H7 (cell line): ENCODE measurements at places on chromosomes 1 and 21. TPM values are rescaled to one million over a fixed set of nuclear protein-coding genes. Genes with fewer than 3 reads are reported as not detected.
A peak's percentile ranks its signal among the peaks of the same experiment; 100 is the strongest.

The ZSWIM5 gene
- 3.3 and 4.7 TPM in 2 replicates for total RNA-seq

The TRAPPC3 gene
- 97.3 and 111 TPM in 2 replicates for total RNA-seq

The G0S2 gene
- total RNA-seq: 0.48 and 0.74 TPM in 2 replicates

The CFAP126 gene
- not detected in 2 replicates for total RNA-seq

The ZFP69B gene
- total RNA-seq: 4.0 and 7.2 TPM in 2 replicates

DNA sequence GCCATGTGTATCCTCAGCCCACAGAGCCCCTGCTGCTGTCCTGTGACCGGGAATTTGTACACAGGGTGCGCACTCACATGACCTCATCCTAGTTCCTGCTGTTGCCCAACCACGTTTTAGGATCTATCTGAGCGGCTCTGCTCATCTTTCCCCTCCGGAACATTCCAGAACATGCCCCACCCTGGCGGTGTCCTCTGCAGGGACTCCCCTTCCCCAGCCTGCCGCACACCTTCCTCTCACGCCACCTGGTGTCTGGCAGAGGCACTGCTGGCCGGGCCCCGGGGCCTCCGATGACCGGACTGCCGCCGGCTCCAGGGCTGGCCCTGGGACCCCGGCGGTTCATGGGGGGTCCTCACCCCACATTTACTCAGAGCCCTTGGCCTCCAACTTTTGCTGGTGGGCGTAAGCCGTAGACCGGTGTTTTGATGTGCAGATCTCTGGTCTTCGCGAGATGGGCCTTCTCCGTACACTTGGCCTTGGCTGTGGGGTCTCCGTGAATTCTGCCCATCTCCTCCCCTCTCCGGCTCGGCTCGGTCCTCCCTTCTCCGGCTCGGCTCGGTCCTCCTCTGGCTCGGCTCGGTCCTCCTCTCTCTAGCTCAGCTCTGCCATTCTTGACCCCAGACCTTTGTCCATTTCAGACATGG is 29.5 kb downstream of the ARHGEF16 start:
- DNase-seq: peak; percentile 98

DNA sequence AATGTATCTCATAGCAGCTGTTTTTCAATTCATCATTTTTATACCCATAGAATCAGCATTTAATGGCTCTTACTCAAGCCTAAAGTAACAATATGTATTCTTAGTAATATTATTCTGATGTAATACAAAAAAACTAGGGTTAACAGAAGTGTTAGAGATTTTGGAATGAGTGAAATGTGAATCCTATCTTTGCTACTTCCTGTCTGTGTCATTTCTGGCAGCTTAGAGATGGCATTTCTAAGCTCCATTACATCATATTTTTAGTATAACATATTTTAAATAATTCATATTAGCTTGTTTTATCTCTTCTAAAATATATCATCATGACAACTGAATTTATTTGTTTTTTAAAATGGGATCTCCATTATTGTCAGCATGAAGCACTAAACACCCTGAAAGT is 90.2 kb downstream of the LRRC7 start:
- DNase-seq: no peak

GRCh38 chr1:7043719-7044535 is 258.7 kb downstream of the CAMTA1 start:
- peak; percentile 79 for DNase-seq

- no peak for DNase-seq
Observed at GRCh38 chr1:246365708-246366107, 141.4 kb downstream of the SMYD3 start.

DNA sequence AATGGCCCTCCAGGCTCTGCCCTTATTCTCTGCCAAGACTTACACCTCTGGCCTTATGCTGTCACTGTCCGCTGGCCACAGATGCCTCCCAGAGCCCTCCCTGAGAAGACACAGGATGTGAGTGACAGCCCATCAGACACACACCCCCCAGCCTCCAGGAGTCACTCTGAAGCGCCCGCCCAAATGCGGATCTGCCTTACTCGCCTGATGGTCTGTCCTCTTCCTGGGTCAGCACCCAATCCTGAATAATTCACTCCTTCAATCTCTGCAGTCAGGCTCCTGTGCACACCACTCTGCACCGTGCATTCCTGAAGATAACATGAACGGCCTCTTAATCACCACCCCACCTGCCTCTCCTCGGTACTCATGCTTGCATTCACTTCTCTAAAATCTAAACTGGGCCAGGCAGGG is 14.7 kb downstream of the CLSTN1 start:
- DNase-seq: no peak

DNA sequence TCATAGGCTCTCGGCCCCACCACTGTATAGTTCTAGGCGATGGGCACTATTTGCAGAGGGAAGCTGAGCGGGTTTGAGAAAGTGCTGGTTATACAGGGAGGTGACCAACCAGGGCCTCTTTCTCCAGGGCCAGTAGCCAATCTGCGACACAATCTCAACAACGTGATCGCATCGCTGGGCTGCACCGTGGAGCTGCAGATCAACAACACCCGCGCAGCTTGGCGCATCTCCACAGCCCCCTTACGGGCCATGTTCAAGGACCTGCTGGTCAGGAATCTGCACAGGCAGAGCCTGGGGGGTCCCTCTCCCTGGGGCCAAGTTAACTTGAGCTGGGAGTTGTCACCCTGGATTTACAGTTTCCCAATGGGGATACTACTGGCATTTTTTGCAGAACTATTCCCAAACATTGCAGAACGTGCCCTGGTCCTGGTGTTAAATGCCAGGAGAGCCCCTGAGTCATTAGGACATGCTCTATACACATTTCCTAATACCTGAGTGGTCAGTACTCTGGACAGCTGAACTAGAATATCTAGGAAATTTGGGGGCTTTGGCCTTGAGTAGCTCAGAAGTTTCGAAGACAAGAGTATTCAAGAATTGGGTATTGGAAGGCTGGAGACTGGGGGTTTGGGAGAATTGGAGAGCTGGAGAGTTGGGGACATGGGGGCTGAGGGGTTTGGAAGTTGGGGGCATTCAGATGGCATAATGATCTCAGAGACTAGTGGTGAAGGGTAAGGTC is 6.9 kb downstream of the DCST1 start:
- no peak for DNase-seq

GRCh38 chr1:229514578-229515275 is 6.6 kb upstream of the NUP133 start:
- DNase-seq: peak; percentile 66

- DNase-seq: no peak
Observed at GRCh38 chr1:98688110-98688739, 26.7 kb downstream of the SNX7 start.

DNA sequence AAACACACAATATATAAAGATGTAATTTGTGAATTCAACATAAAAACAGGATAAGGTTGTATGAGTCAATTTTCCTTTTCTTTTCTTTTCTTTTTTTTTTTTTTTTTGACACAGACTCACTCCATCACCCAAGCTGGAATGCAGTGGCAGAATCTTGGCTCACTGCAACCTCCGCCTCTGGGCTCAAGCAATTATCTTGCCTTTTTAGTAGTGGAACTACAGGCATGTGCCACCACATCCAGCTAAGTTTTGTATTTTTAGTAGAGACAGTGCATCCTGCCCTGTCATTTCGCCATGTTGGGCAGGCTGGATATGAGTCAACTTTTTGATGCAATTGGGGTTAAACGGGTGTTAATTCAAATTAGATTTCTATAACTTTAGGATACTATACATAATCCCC is 10.3 kb upstream of the SPRR2B start:
- DNase-seq: no peak

GRCh38 chr1:162916407-162916806 is 55.4 kb upstream of the CCDC190 start:
- DNase-seq: no peak

- no peak for DNase-seq
Observed at GRCh38 chr1:19773485-19773884, 26.2 kb downstream of the TMCO4 start.

GRCh38 chr1:167196166-167196565 is 24.5 kb upstream of the POU2F1 start:
- DNase-seq: peak; percentile 49
